ENCODE measurements at places on chromosomes 16 and 17. TPM values are rescaled to one million over a fixed set of nuclear protein-coding genes. Genes with fewer than 3 reads are reported as not detected.

- ATAC-seq = no peak
Observed at GRCh38 chr17:37069087-37069486, 120.3 kb downstream of the AATF start.

GRCh38 chr16:72182976-72183375 is 11.0 kb upstream of the PMFBP1 start:
- no peak for ATAC-seq

DNA sequence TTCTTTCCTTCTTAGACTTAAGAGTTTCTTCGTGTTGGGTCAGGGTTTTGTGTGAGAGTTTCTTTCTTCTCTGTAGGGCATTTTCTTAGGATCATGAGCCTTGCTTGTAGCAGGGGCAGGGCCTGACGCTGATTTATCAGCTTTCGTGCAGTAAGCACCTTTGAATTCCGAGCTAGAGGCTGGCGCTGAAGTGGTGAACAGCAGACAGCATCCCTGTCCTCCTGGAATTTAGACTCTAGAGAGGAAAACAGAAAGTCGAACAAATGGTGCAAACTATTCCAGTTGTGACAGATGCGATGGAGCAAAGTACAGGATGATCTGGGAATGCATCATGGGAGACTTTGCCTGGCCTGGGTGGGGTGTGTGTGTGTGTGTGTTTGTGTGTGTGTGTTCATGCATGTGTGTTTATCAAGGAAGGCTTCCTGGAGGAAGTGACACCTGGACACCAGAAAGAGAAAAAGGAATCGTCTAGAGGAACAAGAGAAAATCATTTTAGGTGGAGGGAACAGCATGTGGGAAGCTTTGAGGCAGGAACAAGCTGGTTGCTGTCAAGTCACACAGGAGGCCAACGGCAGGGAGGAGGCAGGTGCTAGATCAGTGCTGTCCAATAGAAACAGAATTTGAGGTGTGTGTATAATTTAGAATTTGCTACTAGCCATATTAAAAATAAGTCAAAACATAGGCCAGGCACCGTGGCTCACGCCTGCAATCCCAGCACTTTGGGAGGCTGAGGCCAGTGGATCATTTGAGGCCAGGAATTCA is 60.2 kb downstream of the WWP2 start:
- ATAC-seq = no peak

Gene CD300E
- not detected for total RNA-seq

Gene CHST4
- not detected for total RNA-seq
